ENCODE measurements at places on chromosomes 7 and 10.

- DNase-seq: no peak
These were observed 1.4 kb upstream of the CYP26A1 start for GRCh38 chr10:93072225-93072712.

DNA sequence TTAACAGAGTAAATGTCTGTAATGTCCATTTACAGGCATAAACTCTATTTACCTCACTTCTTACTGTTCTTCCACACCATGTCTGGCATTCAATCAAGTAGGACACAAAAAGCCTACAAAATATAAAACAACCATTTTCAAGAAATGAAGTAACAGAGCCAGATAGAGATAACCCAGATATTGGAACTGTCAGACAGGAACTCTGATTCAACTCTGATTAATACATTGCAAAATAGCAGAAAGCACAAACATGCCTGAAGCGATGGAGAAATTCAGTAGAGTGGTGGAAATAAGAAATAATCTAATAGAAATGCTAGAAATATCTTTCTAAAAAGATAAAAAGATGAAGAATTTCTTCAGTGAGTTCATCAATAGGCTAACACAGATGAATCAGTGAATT lies 964.4 kb downstream of the PCDH15 start:
- no peak for DNase-seq

- DNase-seq: peak; percentile 24
These were observed 8.0 kb downstream of the RSU1 start for GRCh38 chr10:16809074-16809718.

- no peak for DNase-seq
These were observed 323.3 kb upstream of the KAT6B start for GRCh38 chr10:74502963-74503608.

DNA sequence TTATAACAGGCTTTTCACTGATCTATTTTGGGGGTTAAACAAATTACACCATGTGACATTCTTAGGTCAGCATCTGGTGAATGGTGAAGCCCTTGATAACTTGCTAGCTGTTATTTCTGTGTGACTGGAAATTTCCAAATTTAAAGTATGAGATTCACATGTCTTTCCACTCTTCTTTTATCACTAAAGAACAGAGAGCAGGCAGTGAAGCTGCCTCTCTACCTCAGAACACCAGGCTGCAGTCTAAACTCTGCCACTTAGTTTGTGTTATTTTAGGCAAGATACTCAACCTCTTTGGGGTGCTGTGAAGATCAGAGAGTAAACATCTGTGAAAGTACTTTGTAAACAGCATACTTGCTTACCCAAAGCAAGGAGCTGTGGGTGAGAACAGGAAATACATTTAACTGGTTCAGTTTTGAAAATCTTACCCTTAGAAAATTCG lies 15.5 kb upstream of the SP4 start:
- DNase-seq: no peak

- DNase-seq: no peak
These were observed 1003.0 kb downstream of the SORCS3 start for GRCh38 chr10:105644091-105644490.

DNA sequence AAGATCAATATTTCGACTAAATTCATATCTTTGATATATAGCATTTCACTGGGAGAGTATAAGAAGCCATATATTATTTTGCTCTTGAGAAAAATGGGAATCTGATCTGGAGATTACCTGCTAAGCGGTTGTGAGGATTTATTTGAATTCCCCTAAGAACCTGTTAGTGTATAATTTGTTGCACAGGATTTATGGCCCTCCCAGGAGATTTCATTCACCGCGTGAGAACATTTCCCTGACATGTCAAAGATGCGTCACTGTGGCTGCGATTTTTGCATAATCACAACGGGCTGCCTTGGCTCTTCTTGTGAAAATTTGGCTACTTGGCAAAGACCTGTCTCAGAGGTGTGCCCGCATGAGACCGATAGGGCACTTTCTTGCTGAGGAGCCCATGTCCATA lies 184.7 kb upstream of the PFKP start:
- DNase-seq: no peak

DNA sequence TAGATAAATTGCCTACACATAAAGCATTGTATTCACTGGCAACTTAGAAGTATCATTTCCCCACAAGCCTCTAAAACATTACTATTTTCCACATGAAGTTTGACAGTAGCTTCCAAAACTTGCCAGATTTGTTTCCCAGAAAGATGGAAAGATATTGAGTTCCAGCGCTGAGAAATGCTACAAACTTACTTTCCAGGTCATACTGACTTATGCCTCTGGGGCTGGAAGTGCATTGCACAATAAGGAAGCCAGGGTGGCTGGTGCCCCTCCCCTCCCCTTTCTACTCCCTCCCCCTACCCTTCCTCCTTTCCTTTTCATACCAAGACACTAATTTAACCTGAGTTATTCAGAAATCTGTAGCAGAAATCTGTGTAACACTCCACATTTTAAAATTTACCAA lies 212.6 kb downstream of the WDR37 start:
- no peak for DNase-seq

- DNase-seq: no peak
These were observed 89.2 kb upstream of the MALRD1 start for GRCh38 chr10:18959369-18959768.

DNA sequence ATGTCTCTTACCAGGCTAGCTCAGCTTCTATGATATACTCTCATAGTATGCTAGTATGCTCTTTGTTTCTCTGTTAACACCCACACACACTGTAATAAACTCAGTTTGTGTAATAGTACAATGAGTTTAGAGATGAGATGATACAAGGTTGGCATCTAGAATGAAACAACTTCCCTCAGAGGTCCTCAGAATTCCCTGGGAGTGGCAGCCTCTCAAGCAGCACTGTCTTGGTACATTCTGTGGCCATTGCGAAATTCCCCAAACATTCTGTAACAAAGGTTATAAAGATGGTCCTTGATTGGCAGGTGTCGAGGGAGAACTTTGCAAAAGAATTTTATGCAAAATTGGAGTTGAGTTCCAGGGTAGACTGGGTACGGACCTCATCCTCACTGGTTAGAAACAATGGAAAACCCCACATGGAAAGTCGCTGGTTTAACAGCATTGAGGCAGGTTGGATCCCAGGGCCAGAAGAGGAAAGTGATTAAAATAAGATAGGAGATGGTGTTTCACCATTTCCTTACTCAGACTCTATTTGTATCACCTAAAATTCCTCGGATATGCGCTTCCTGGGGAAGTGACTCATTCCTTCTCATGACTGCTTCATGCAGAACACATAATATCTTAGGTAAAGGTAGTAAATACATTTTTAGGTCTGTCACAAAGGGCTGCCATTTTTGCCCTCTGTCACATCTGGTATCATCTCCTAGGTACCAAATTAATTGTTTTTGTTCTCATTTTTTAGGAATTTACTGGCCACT lies 657.8 kb downstream of the SORCS1 start:
- DNase-seq: no peak

GRCh38 chr10:22620929-22621328 lies 93.4 kb downstream of the PIP4K2A start:
- no peak for DNase-seq

- no peak for DNase-seq
These were observed 148.4 kb downstream of the ADAM12 start for GRCh38 chr10:126239844-126240243.

- no peak for DNase-seq
These were observed 2.7 kb downstream of the COBL start for GRCh38 chr7:51313738-51314425.

DNA sequence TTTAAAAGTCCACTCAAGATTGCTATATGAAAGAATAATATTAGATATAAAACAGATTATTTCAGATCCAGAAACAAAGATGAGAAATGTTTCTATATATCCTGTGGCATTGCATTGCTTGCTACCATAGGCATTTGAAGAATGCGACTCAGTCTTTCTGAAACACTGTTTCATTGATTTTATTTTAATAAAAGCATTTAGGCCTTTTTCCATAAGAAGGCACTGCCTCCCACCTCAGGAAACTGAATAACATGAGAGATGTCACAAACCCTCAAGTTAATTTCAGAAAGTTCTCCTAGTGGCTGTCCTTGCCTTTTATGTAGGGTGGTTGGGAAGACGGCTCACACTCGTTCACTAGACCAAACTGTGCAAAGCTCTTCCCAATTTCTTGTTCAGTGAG lies 23.3 kb downstream of the PRPS1L1 start:
- no peak for DNase-seq

DNA sequence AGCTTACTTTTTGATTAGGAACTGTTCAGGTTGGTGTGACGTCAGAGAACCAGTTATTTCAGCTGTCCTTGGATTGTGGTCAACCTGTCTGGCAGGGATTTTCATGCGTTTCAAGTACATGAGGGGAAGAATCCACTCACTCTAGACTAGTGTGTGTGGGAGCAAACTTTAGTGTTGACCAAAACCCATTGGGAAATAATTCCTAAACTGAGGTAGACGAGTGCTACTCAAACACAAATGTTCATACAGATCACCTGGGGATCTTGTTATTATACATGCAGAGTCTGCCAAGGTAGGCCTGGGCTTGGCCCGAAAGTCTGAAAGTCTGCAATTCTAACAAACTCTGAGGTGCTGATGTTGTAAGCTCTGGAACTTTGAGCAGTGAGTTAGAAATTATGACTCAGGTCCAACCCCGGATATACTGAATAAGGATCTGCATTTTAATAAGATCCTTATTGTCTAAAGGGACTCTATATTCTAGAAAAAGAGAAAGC lies 111.1 kb upstream of the CREB5 start:
- no peak for DNase-seq

DNA sequence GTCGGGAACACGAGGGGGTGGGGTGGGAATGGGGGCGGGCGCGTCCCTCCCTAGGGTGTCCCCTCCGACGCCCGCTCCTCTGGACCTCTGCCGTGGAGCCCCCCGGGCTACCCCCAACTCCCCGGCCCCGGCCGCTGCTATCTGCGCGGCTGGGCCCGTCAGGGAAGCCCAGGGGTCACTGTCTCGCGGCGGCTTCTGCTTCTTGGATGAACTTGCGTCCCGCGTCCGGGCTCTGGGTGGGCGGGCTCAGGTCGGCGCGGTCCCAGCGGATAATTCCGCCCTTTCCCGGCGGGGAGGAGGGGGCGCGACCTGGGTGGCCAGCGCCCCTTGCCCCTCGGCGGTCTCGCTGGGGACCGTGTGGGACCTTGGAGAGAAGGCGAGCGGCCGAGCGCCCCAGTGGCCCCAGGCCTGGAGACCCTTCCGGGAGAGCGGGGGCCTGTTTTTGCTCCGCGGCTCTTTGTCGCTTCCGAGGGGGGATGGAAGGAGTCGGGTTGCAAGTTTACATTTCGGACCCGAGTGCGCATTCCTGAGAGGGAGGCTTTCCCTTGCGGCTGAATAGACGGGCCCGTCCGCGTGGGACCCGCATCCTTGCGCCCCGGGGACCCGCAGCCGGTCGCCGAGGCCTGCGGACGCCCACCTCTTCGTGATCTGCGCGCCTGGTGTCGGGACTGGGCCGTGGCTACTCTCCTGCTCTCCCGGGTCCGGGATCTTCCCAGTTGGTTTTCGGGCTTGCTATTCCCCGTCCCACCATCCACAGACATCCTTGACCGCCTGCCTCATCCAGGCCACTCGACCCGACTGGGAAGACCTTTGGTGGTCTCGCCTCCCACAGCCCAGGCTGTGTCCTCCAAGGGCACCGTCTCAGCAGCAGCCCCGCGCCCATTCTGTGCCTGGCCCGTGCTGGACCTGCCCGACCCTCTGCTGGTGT lies 812 bp downstream of the DOCK1 start:
- DNase-seq: no peak

DNA sequence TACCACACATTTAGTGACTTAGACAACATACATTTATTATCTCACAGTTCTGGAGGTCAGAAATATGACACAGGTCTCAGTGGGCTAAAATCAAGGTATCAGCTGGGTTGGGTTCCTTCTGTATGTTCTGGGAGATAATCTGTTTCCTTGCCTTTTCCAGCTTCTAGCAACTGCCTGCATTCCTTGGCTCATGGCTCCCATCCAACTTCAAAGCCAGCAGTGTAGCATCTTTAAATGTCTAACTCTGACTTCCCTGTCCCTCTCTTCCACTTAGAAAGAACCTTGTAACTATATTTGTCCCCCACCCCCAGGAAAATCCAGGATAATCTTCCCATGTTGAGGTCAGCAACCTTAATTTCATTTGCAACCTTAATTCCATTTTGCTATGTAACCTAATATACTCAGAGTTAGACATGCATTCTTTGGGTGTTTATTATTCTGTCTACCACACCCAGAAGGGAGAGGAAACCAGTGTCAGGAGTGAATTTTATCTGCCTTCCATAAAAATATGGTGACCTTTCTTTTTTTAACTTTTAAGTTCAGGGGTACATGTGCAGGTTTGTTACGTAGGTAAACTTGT lies 57.3 kb upstream of the SMIM30 start:
- DNase-seq: no peak

DNA sequence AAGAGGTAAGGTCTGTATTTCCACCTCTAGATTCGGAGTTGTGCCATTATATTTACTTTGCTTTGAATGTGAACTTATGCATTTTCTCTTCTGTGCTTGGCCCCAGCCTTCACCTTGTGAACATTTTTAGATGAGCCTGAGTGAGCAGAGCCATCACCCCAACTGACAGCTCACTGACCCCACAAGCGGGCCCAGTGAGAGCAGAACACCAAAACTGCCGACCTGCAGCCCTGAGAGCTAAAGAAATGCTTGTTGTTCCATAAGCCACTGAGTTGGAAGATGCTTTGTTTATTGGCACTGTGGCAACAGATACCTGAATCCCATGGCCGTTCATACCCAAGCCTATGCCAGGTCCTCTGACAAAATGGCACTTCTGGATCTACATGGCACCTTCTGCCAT lies 37.8 kb downstream of the C10orf90 start:
- DNase-seq: no peak

DNA sequence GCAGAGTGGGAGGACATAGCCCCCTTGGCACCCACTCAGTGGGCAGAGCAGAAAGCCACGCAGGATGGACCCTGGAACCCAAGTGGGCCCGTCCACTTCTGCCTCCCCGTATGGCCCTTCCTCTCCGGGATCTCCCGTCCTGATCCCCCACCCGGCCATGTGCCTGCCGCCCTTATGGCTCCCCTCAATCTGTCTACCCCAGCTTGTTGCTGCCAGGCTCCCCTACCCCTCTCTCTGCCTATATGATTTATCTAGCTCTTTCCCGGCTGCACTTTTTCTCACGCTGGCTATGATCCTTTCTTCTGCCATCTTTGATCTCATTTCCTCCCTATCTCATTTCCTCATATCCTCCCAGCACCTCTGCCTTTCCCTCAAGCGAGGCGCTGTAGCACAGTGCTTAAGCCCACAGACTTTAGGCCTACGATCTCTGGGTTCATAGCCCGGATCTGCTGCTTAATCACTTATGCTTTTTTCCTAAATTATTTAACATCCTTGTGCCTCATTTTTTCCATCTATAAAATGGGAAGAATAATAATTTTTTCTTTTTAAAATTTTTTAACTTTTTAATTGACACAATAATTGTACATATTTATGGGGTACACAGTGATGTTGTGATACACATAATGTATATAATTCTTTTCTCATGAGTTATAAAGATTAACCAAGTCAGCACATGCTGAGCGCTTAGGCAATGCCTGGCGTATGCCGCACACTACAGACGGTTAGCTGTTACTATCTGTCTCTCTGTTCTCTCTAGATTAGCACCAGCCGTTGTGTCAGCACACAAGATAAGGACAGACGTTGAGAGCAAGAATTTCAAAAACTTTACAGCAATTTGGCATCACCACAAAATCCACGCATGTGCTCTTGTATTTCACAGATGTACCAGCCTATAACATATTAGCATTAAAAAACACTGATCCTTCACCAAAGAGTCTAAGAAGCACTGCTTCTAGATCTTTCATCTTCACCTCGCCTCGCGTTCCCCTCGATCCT lies 18.1 kb downstream of the KCNH2 start:
- DNase-seq: no peak

GRCh38 chr7:142943706-142944268 lies 4.5 kb downstream of the LLCFC1 start:
- no peak for DNase-seq

- DNase-seq: no peak
These were observed 69.2 kb upstream of the LRRC4 start for GRCh38 chr7:128100225-128100948.

Data from stimulated activated CD8-positive, alpha-beta memory T cell treated with anti-CD3 and anti-CD28 coated beads, Interleukin-7, amount 100 ng/mL, for 24 hours (primary cell).